ENCODE measurements at places on chromosomes 7 and 10. TPM values are rescaled to one million over a fixed set of nuclear protein-coding genes. Genes with fewer than 3 reads are reported as not detected.

GJD4 gene
- not detected for total RNA-seq

GIMAP8 gene
- total RNA-seq, result 42.3 TPM

PDAP1 gene
- total RNA-seq, result 76.4 TPM

ZNF862 gene
- total RNA-seq, result 14.6 TPM

NAPEPLD gene
- 13.3 TPM for total RNA-seq

ODAD2 gene
- total RNA-seq, result 0.64 TPM

CPVL gene
- total RNA-seq, result 31.9 TPM

FAM25C gene
- total RNA-seq, result not detected

DNA sequence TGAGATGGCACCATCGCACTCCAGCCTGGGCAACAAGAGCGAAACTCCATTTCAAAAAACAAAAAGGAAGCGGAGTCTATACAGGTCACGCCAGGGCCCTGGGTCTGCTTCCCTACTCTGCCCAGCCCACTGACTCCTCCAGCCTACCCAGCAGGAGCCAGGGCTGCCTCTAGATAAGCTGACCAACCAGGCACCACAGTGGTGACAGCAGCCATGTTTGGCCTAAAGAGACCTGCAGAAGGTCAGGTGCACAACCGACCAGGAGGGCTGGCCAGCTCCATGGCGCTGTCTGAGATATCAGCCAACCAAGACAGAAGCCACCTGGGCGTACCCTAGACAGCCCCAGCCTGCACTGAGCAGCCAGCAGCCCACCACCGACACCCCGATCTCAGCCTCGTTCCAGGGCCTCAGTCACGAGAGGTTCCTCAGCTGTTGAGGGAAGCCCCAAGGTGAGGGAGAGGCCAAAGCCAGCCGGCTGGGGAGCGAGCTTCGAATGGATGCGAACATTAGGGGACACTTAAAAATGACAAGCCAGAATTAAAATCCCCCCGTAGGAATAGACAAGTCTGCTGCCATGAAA lies 24.4 kb upstream of the PWWP2B start:
- peak; percentile 56 for DNase-seq
- no peak overlapping the region for H3K27ac ChIP-seq
- no peak overlapping the region for H3K4me3 ChIP-seq

DNA sequence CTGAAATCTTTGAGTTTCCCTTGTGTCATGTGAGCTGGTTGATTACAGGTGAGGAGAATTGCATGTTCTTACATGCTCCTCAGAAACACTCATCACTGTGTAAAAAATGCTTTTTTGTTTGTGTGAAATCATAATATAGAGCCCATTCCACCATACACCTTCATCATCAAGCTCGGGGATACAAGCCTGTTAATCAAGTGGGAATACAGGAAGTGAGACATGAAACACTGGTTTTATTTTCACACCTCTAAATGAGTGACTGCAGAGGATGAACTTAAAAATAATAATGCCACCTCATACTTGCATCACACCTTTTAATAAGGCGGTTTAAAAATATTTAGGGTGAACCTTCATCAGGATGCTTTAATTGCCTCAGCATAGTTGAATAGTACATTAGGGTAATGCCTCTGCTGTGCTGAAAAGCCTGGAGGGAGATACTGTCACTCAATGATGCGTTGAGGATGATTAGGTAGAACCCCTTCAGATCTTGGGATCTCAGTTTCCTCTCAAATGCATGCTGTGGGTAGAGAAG lies 164.6 kb downstream of the AUTS2 start:
- H3K36me3 ChIP-seq, result no peaks in the 10 kb centered on the region
- H3K27ac ChIP-seq, result no peak overlapping the region
- no peak for DNase-seq
- H3K4me1 ChIP-seq, result no peaks in the 10 kb centered on the region

GRCh38 chr10:100847440-100847839 lies 65.3 kb upstream of the SLF2 start:
- H3K36me3 ChIP-seq, result no peaks in the 10 kb centered on the region
- no peak overlapping the region for H3K4me3 ChIP-seq
- no peak overlapping the region for H3K27ac ChIP-seq

GRCh38 chr10:122974023-122974422 lies 6.2 kb upstream of the PSTK start:
- H3K36me3 ChIP-seq, result no peaks in the 10 kb centered on the region
- H3K4me3 ChIP-seq, result no peak overlapping the region
- no peaks in the 10 kb centered on the region for H3K27me3 ChIP-seq
- no peaks in the 10 kb centered on the region for H3K4me1 ChIP-seq

- H3K4me1 ChIP-seq, result no peaks in the 10 kb centered on the region
- H3K27ac ChIP-seq, result no peak overlapping the region
- no peaks in the 10 kb centered on the region for H3K36me3 ChIP-seq
- no peak overlapping the region for H3K4me3 ChIP-seq
Observed at GRCh38 chr10:5563321-5563961, 38.7 kb downstream of the CALML3 start.

DNA sequence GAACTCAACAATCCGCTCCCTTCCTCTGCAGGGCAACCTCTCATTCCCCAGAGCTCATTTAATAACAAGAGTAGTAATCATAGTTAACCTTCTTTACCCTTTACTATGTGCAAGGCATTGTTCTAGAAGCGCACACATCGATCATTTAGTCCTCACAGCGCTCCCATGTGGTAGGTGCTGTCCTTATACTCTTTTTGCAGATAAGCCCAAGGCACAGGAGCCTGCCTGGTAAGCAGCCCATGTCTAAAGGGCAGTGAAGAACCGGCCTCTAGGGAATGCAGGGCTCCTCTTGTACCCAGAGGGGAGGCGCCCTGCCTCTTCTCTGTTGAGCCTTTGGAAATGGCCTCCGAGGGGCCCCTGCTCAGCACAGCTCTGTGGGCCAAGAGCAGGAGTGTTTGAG lies 14.3 kb downstream of the CHST3 start:
- no peaks in the 10 kb centered on the region for H3K36me3 ChIP-seq
- H3K4me1 ChIP-seq, result peaks cover 53% of the 10 kb centered on the region
- H3K27ac ChIP-seq, result peak overlapping the region; percentile 42
- no peak for DNase-seq
- H3K27me3 ChIP-seq, result no peaks in the 10 kb centered on the region
- H3K4me3 ChIP-seq, result no peak overlapping the region

GRCh38 chr10:23813687-23814086 lies 374.8 kb downstream of the OTUD1 start:
- H3K36me3 ChIP-seq, result no peaks in the 10 kb centered on the region
- H3K27me3 ChIP-seq, result no peaks in the 10 kb centered on the region
- no peak overlapping the region for H3K27ac ChIP-seq
- H3K4me3 ChIP-seq, result no peak overlapping the region
- no peaks in the 10 kb centered on the region for H3K4me1 ChIP-seq

DNA sequence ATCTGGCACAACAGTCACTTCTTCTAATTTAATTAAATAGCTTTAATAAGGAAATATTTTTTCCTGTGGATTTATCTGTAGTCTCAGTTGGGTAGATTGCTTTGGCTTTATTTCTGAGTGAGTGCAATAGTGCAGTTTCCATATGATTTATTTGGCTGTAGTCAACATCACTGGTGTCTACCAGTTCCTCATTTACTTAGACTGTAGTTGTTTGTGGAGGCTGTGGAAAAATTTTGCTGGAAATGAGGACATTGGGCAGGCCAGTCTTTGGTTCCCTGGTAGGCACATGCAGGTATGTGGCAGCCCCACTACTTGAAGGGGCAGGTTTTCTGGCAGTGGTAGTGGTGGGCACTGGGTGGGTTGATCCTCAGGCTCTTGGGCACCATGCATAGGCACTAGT lies 15.5 kb downstream of the TAS2R40 start:
- no peak overlapping the region for H3K4me3 ChIP-seq
- no peak overlapping the region for H3K27ac ChIP-seq
- no peaks in the 10 kb centered on the region for H3K36me3 ChIP-seq
- DNase-seq, result no peak
- H3K27me3 ChIP-seq, result no peaks in the 10 kb centered on the region
- peaks cover 7% of the 10 kb centered on the region for H3K4me1 ChIP-seq

DNA sequence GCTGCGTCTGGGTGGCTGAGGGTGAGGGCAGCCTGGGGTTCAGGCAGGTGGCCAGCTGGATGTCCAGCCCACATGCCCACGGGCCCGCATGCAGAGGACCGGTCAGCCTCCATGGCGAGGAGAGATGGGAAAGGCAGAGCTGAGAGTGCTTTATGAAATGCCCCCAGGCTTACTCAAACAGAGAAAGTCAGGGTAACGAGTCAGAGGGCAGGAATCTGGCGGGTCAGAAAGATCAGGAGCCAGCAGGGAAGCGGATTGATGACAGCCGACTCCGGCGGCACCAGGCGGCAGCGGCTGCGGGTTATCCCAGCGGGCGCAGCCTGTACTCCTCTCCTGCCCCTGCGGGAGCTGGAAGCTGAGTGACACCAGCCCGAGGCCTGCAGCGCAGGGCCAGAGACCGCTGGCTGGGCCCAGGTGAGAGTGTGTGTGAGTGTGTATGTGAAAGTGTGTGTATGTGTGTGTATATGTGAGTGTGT lies 13.4 kb downstream of the SLC13A4 start:
- no peaks in the 10 kb centered on the region for H3K27me3 ChIP-seq
- H3K4me3 ChIP-seq, result no peak overlapping the region
- no peak for DNase-seq
- no peaks in the 10 kb centered on the region for H3K36me3 ChIP-seq
- H3K27ac ChIP-seq, result no peak overlapping the region
- H3K4me1 ChIP-seq, result no peaks in the 10 kb centered on the region

GRCh38 chr7:99033765-99034164 lies 110.1 kb downstream of the SMURF1 start:
- no peak overlapping the region for H3K4me3 ChIP-seq
- DNase-seq, result no peak
- H3K27ac ChIP-seq, result no peak overlapping the region

DNA sequence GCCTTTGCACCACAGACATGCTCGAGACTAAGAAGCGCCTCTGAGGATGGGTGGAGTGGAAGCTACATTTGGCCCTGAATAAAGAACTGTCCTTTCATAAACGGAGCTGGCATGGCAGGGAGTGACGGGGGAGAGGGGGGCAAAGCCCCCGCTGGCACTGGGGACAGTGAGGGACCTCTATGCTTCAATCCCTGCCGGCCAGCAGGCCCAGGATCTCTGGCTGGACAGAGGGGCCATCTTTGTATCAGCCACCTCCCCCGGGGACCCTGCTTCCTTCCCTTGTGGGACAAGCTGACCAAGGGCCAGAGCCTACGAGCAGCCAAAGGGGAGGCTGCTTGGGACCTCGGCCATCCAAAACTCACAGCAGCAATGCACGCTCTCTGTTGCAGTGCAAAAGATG lies 28.2 kb upstream of the ECHDC3 start:
- H3K27me3 ChIP-seq, result no peaks in the 10 kb centered on the region
- H3K4me3 ChIP-seq, result no peak overlapping the region
- H3K27ac ChIP-seq, result no peak overlapping the region
- H3K4me1 ChIP-seq, result no peaks in the 10 kb centered on the region
- DNase-seq, result no peak
